ENCODE measurements at places on chromosomes 13 and 19. TPM values are rescaled to one million over a fixed set of nuclear protein-coding genes. Genes with fewer than 3 reads are reported as not detected.

Gene HSD17B14
- 0.79 TPM for total RNA-seq

Gene KANK3
- 2.7 TPM for total RNA-seq

Gene PGLYRP1
- not detected for total RNA-seq

Gene SCN1B
- 1.8 TPM for total RNA-seq

Gene SLC25A41
- total RNA-seq = 1.8 TPM

Gene SMAD9
- total RNA-seq = 7.8 TPM

Gene CCDC8
- 1.1 TPM for total RNA-seq

Gene IZUMO2
- not detected for total RNA-seq

GRCh38 chr13:44197791-44198770 is 175.5 kb upstream of the SERP2 start:
- no peak overlapping the region for H3K4me3 ChIP-seq
- H3K27me3 ChIP-seq = no peaks in the 10 kb centered on the region
- H3K27ac ChIP-seq = no peak overlapping the region

GRCh38 chr19:10817291-10818038 is 18.5 kb downstream of the TMED1 start:
- no peaks in the 10 kb centered on the region for H3K27me3 ChIP-seq
- no peaks in the 10 kb centered on the region for H3K4me1 ChIP-seq
- peaks cover 14% of the 10 kb centered on the region for H3K36me3 ChIP-seq
- DNase-seq = peak; percentile 45
- peak overlapping the region; percentile 65 for H3K27ac ChIP-seq
- H3K4me3 ChIP-seq = peak overlapping the region; percentile 18

- H3K36me3 ChIP-seq = no peaks in the 10 kb centered on the region
- H3K27ac ChIP-seq = peak overlapping the region; percentile 42
- no peak for DNase-seq
- H3K4me1 ChIP-seq = no peaks in the 10 kb centered on the region
- H3K27me3 ChIP-seq = no peaks in the 10 kb centered on the region
- no peak overlapping the region for H3K4me3 ChIP-seq
Measured at GRCh38 chr13:34161931-34162543, 344.1 kb downstream of the RFC3 start.

DNA sequence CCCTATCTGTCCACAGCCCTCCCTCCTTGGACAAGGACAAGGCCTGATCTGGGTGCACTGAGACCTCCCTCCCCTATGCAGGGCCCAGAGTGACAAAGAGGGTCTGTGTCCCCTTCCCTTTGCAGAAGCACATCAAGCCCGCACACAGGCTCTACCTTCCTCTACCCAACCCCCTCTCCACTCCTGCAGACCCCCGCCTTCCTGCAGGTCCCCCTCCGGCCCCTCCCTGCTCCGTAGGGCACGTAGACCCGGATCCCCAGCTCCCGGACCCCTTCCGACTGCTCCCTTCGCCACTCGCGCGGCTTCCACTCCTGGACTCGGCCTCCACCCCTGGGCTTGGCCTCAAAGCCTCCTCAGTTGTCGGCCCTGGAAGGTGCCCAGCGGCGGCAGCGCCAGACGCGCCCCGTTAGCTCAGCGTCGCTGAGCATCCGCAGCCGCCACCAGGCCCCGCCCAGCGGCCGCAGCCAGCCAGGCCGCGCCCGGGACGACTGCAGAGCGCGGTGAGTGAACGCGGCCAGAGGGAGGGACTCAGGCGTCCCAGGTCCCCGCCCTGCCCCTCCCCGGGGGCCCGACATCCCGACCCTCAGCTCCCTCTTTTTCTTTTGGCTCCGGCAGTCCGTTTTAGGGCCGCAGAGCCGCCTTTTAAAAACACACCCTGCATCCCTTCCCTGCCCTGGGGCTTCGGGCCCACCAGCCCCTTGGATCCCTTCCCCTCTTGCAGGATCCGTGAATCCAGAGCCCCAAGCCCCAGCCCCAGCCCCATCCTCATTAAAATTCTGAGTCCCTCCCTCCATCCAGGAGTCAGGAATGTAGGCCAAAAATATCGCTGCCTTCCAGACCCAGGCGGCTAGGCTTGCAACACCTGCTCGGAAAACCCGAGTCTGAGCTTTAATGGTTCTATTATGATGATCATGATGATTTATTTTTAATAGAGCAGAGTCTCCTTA is 1.5 kb upstream of the MYADM start:
- H3K27me3 ChIP-seq = no peaks in the 10 kb centered on the region
- H3K36me3 ChIP-seq = no peaks in the 10 kb centered on the region
- H3K4me3 ChIP-seq = peak overlapping the region; percentile 57
- peak overlapping the region; percentile 86 for H3K27ac ChIP-seq
- DNase-seq = peak; percentile 82

- H3K4me3 ChIP-seq = no peak overlapping the region
- no peaks in the 10 kb centered on the region for H3K36me3 ChIP-seq
- no peak for DNase-seq
- H3K27me3 ChIP-seq = no peaks in the 10 kb centered on the region
Measured at GRCh38 chr19:51210191-51210784, 14.6 kb upstream of the CD33 start.

DNA sequence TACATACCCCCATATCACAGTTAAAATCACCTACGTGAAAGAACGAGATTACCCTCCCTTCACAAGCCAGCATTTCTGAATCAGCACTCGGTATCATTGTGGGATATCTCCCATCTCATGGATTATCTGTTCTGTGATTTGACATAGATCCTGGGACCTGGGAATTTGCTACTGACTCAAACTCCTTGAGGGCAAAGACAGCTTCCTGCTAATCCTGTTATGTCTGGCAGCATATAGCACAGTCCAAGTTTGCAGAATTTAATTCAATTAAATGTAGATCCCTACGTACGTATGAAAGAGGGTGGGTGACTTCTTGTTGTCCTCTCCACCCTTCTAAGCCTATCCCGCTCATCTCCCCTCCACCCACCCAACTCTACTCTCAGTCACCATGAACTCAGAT is 476.5 kb downstream of the KLF5 start:
- H3K4me3 ChIP-seq = no peak overlapping the region
- H3K36me3 ChIP-seq = no peaks in the 10 kb centered on the region
- no peaks in the 10 kb centered on the region for H3K4me1 ChIP-seq
- no peaks in the 10 kb centered on the region for H3K27me3 ChIP-seq
- no peak for DNase-seq
- H3K27ac ChIP-seq = no peak overlapping the region

GRCh38 chr19:12881172-12881808 is at the start of gene DNASE2:
Gene DNASE2, minus strand, starts transcription at chr19:12881449. Its CDS starts 74 bp downstream, at chr19:12881375.
- DNase-seq = peak; percentile 98
- no peaks in the 10 kb centered on the region for H3K36me3 ChIP-seq
- H3K27me3 ChIP-seq = no peaks in the 10 kb centered on the region

GRCh38 chr19:15417699-15418098 is 1.1 kb downstream of the AKAP8L start:
- no peak for DNase-seq
- H3K27me3 ChIP-seq = no peaks in the 10 kb centered on the region
- H3K27ac ChIP-seq = no peak overlapping the region
- H3K36me3 ChIP-seq = no peaks in the 10 kb centered on the region
- H3K4me3 ChIP-seq = peak overlapping the region; percentile 100

DNA sequence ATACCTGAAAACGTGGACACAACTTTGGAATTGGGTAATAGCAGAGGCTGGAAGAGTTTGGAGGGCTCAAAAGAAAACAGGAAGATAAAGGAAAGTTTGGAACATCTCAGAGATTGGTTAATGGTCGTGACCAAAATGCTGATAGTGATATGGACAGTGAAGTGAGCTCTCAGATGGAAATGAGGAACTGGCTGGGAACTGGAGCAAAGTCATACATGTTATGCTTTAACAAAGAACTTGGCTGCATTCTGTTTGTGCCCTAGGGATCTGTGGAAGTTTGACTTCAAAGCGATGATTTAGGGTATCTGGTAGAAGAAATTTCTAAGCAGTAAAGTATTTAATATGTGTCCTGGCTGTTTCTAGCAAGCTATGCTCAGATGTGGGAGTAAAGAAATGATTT is 136.2 kb downstream of the DNAJC3 start:
- H3K36me3 ChIP-seq = no peaks in the 10 kb centered on the region
- no peak overlapping the region for H3K27ac ChIP-seq
- no peak for DNase-seq
- H3K4me1 ChIP-seq = no peaks in the 10 kb centered on the region
- H3K4me3 ChIP-seq = no peak overlapping the region
- H3K27me3 ChIP-seq = no peaks in the 10 kb centered on the region

GRCh38 chr13:98445340-98446233 is 131.3 kb downstream of the STK24 start:
- peak; percentile 72 for DNase-seq
- no peak overlapping the region for H3K4me3 ChIP-seq
- no peaks in the 10 kb centered on the region for H3K27me3 ChIP-seq
- peaks cover 8% of the 10 kb centered on the region for H3K36me3 ChIP-seq
- H3K4me1 ChIP-seq = no peaks in the 10 kb centered on the region
- no peak overlapping the region for H3K27ac ChIP-seq

DNA sequence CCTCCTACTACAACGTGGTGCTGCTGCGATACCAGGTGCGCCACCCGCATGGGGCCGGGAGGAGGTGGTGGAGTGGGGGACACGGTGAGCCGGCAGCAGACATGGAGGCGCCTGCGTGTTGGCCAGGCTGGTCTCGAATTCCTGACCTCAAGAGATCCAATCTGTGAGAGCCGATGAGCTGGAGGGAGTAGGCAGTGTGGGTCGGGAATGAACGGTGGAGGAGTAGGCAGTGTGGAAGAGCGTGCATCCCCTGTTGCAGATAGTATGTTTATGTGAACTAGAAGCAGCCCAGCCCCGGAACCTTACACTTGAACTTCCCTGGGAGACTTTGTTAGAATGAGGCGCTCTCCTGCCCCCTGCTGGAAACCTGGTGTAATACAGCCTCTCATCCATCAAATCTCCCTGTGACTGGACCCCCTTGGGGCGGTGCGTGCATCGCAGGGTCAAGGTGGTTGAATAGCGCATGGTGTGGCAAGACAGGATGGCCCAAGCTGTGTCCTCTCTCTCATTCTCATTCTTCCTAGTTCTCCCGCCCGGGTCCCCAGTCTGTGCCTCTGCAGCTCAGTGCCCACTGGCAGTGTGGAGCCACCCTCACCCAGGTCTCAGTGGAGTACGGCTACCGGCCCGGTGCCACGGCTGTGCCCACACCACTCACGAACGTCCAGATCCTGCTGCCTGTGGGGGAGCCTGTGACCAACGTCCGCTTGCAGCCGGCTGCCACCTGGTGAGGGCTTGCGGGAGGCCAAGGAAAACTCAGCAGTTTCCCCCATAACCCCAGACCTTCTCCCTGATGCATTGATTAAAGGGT is 10.5 kb upstream of the B3GNT3 start:
- H3K4me1 ChIP-seq = no peaks in the 10 kb centered on the region
- H3K27me3 ChIP-seq = no peaks in the 10 kb centered on the region
- H3K36me3 ChIP-seq = no peaks in the 10 kb centered on the region
- H3K27ac ChIP-seq = no peak overlapping the region
- H3K4me3 ChIP-seq = no peak overlapping the region
- DNase-seq = peak; percentile 80

DNA sequence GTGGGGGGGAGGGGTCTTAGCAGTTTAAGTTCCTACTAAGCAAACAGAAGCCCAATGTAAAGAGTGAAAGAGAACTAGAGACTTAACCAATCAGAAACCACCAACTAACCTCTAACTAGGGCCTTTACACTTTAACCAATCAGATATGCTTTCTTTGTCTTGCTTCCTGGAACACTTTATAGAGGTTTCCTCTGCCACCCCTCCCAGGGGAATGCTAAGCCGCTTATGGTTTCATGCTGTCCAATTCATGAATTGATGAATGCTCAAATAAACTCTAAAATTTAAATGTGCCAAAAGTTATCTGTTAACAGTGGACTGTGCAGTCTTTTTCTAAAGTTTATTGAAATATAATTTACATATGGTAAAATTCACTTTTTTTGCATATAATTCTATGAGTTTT is 33.9 kb upstream of the LATS2 start:
- H3K27me3 ChIP-seq = no peaks in the 10 kb centered on the region
- no peaks in the 10 kb centered on the region for H3K36me3 ChIP-seq
- H3K27ac ChIP-seq = no peak overlapping the region
- DNase-seq = no peak

GRCh38 chr19:18282021-18282787 is 782 bp upstream of the JUND start:
- peaks cover 17% of the 10 kb centered on the region for H3K4me1 ChIP-seq
- peak overlapping the region; percentile 32 for H3K4me3 ChIP-seq
- H3K27me3 ChIP-seq = no peaks in the 10 kb centered on the region
- DNase-seq = peak; percentile 57

DNA sequence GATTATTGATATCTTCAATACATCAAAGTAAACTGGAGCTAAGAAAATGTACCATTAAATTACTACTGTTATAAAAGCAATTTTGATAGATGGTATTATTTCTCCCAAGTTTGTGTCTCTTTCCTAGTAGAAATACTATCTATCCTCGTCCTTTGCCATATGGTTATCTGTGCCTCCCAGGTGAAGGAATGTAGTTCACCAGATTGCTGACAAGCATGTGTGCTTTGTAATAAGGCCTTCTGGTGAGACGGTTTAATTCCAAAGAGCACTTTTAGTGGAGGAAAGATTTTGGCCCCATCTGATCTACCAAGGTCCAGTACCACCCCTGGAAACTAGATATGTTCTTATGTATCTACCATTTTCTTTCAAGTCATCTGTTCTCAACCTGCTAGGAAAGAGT is 243.6 kb downstream of the DLEU7 start:
- H3K36me3 ChIP-seq = no peaks in the 10 kb centered on the region
- no peaks in the 10 kb centered on the region for H3K27me3 ChIP-seq
- H3K4me3 ChIP-seq = no peak overlapping the region

- H3K27me3 ChIP-seq = no peaks in the 10 kb centered on the region
- H3K4me3 ChIP-seq = no peak overlapping the region
- H3K36me3 ChIP-seq = no peaks in the 10 kb centered on the region
- H3K4me1 ChIP-seq = peaks cover 8% of the 10 kb centered on the region
- H3K27ac ChIP-seq = no peak overlapping the region
- peak; percentile 54 for DNase-seq
Measured at GRCh38 chr13:27406178-27406939, 18.1 kb upstream of the GTF3A start.

- no peaks in the 10 kb centered on the region for H3K4me1 ChIP-seq
- no peaks in the 10 kb centered on the region for H3K27me3 ChIP-seq
- peaks cover 14% of the 10 kb centered on the region for H3K36me3 ChIP-seq
- H3K27ac ChIP-seq = no peak overlapping the region
- H3K4me3 ChIP-seq = no peak overlapping the region
Measured at GRCh38 chr19:58284199-58284598, 5.4 kb downstream of the ZNF8 start.

GRCh38 chr13:97121894-97122293 is 100.2 kb upstream of the MBNL2 start:
- H3K36me3 ChIP-seq = no peaks in the 10 kb centered on the region
- DNase-seq = no peak

DNA sequence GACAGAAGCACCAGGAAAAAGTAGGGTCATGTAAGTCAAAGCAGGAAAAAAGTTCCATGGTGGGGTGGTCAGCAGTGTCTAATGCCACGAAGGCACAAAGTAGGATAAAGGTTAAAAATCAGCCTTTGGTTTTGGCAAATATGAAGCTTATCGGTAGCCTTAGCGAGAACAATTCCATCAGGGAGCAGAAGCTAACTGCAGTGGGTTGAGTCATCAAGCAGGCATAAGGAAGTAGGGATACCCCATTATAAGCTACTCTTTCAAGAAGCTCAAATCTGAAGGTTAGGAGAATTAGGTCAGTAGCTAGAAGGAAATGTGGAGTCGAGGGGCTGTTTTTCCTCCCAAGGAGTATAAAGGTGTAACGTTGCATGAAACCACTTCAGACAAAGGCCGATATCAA is 57.5 kb upstream of the USPL1 start:
- H3K27ac ChIP-seq = no peak overlapping the region
- H3K4me1 ChIP-seq = no peaks in the 10 kb centered on the region
- no peak for DNase-seq
- H3K27me3 ChIP-seq = no peaks in the 10 kb centered on the region

- H3K4me1 ChIP-seq = no peaks in the 10 kb centered on the region
- H3K27ac ChIP-seq = no peak overlapping the region
- DNase-seq = no peak
- no peaks in the 10 kb centered on the region for H3K36me3 ChIP-seq
Measured at GRCh38 chr13:57638186-57638890, 6.8 kb downstream of the PCDH17 start.

Data from colonic mucosa (tissue), 4 donors.